ENCODE measurements at places on chromosomes 11 and 22.

GRCh38 chr11:63567044-63567840 is 4.1 kb upstream of the PLAAT2 start:
- peak; percentile 25 for DNase-seq

GRCh38 chr11:65134952-65135632 is 773 bp upstream of the SYVN1 start:
- DNase-seq, result peak; percentile 65

- no peak for DNase-seq
Measured at GRCh38 chr11:89175796-89176195, 1.9 kb upstream of the TYR start.

DNA sequence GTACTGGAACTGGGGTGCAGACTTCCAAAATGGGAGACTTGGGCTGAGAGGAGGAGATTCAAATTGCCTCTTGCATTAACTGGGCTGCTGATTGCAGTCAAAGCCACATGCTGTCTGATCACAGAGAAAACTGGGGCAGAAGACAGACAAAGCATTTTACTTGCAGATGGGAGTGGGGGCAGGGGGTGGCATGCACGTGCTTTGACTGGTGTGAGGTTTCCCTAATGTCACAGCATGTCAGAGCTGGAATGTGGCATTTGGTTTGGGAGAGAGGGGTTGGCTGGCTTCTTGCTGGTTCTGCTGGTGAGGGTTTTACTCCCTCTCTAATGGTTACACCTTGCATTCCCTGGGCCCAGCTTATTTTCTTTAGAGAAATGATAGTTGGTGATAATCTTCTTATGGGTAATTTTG is 2.9 kb downstream of the TUB start:
- DNase-seq, result no peak

DNA sequence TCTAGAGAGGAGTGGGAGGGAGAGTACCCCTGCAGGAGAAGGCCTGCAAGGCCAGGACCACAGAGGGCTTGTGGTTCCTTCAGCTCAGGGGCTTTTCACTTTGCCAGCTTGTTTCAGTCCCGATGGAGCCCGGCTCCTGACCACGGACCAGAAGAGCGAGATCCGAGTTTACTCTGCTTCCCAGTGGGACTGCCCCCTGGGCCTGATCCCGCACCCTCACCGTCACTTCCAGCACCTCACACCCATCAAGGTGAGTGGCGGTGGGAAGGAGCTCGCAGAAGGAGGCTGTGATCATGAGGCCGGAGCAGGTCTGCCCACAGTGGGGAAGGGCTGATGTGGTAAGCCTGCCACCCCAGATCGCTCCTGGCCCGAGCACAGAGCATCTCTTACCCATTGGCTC is 13.5 kb downstream of the ACP2 start:
- no peak for DNase-seq

DNA sequence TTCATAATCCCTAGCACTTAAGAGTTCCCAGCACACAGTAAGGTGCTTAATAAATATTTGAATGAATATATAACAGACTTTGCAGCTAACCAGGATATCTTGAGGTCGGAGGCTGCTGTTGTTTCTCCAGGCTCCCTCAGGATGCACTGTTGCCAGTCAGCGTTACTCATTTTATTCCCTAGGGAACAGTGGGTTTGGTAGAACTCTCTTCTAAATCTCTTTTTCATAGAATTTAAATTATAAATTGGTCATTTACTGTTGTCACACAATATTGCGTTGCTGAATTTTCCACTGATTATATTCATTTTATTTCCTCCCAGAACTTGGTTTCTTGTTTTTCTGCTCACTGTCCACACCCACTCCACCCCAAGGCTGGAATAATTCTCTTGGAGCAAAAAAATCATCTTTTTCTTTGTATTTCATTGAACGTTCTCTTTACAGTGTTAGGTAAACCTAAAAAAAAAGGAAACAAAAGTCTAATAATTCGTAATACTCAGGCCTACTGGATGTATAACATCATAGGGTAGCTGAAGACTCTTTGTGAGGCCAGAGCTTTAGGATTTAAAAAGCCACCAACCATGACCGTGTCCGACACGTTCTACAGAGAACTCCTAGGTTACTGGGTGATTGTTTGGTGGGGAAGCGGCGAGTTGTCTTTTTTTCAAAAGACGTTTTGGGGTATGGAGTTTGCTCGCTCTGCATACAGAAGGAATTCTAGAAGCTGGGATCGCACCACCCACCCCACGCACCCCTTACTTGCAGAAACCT is 766 bp upstream of the CAPRIN1 start:
- DNase-seq, result no peak

- DNase-seq, result no peak
Measured at GRCh38 chr11:34997952-34998528, 81.6 kb downstream of the PDHX start.

- DNase-seq, result no peak
Measured at GRCh38 chr22:42892571-42893316, 35.7 kb upstream of the ARFGAP3 start.

DNA sequence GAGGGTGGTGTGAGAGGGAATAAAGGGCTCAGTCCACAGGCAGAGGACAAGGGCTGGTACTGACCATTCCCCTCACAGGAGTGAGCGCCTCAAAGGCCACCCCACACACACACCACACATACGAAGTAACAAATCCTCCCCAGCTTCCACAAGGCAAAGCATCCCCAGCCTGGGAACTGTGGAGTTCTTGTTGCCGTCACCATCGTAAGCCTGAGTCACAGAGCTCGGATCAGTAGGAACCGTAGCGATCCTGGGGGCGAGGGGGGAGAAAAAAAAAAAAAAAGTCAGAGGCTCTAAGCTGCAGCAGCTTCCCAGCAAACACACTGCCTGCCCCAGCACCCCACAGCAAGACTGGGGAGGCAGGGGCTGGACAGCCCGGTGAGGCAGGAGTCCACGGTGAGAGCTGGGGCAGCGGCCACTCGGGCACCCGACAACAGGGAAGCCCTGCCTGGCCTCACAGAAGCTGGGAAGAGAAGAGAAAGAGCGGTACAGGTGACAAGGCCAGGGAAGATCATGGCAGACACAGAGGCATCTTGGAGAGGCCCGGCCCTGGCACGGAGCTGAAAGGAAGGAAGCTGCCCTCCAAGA is 11.3 kb downstream of the ARFGAP2 start:
- no peak for DNase-seq

DNA sequence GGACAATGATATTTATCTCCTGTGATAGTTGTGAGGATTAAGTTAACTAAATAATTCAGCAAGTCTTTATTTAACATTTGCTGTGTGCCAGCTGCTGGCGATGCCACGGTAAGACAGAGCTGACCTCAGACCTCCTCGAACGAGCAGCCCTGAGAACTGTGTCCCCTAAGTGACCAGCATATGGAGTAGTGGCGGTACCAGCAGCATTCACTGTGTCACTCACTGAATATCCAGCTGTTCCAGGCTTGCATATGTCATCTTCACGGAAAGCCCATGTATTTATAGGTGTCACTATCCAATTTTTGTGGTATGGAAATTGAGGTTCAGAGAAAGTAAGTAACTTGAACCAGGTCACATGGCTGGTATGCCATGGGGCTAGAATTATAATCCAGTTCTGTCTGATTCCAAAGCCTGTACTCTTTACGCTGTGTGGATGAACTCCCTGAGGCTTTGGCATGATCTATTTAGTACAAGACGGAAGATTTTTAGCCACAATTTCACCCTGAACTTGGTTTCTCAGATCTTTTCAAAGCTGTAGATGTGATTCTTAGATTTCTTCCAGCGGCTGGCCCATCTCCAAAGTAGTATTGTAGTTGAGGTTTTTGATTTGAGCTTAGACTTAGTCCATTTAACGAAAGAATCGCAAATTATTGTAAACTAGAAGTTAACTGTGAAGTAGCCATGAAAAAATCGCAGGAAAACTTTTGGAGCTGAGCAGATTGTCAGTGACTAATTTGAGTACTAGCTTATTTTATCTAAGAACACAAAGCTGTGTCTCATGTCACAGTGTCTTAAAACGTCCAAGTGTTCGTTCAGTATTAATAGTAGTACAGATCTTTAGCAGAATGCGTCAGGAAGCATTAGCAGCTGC is 49.4 kb upstream of the MYO18B start:
- no peak for DNase-seq

- DNase-seq, result no peak
Measured at GRCh38 chr11:105135883-105136282, 3.7 kb downstream of the CARD18 start.

DNA sequence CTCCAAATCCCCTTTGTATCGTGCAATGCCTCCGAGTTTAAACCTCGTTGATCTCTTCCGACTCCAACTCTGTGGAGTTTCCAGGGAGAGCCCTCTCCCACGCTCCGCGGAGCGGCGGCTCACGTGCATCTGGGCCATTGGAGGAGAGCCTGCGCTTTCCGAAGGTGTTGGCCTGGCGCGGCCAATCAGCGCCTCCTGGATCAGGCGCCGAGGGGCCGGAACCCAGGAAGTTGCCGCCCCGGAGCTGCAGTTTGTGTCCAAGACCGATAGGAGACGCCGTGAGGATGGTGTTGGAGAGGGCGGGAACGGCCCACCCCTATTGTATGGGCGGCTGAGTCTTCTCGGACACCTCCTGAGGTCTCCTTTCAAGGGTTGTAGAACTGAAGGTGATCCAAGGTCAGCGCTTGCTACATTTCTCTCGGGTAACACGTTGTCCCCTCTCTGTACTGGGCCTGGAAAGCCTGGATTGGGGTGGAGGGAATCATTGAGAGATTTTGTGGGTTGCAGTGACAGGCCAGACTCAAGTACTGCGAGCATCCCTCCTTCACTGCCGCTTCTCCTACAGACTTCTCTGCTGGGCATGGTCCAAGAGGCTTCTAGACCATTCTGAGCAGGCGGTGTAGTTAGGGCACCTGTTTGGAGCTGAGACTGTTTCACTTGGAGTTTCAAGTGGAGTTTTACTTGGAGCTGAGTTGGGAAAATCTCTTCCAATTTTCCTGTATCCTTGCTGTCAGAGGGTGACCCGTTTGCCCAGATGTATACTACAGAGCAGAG is 1.7 kb downstream of the ADAMTS15 start:
- no peak for DNase-seq

DNA sequence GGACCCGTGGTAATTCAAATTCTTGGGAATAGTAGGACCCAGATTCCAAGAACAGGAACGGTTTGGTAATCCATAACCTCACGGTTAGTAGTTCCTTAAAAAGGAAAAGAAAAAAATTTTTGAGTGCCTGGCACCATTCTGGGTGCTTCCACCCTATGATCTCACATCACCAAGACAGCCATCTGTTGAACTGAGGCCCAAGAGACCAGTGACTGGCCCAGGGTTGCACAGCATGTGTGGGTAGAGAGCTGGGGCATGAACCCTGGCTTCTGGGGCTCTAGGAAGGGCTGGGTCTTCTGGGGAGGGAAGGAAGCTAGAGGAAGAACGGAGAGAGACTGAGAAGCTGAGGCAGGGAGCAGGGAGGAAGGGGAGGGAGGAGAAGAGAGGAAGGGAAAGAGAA is 4.7 kb upstream of the SPI1 start:
- no peak for DNase-seq

DNA sequence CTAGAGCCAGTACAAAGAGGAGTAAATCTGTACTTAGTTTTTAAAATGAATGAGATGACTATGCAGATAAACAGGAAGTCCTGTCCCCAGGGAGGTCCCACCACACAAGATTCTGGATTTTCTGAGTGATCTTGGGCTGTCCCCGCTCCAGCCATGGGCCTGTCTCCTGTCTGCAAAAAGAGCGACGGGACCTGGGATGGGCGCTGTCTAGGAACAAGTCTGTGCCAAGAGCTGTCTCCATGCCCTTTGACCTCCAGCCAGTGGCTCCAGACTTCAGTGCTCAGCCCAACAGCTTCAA is 6.0 kb downstream of the CSNK1E start:
- DNase-seq, result no peak

DNA sequence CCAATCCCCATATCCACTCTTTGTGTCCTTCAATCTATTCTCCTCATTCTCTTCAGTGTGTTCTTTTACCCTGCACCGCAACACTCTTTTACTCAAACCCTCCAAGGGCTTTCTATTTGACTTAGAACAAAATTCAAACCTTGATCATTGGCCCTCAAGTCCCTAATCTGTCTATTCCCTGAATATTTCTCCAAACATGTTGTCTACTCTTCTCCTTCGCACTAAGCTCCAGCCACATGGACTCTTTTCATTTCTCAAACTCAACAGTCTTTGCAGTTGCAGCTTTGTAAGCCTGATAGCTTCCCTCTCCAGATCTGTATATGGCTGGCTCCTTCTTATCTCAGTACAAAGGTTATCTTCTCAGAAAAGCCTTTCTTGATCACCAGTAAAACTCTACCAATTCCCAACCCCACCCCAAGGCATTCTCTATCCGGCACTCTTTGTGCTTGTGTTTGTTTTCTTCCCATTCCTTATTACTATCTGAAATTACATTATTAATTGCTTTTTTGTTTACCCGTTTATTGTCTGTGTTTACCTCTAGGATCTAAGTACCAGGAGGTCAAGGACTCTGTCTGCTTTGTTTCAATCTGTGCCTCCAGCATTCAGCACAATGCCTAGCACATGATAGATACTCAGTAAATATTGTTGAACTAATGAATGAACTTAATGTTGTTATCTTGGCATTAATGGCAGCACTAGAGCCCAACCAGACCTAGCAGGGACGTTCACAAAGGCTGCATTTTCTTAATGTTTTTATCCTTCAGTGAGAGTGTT is 147.4 kb downstream of the BBOX1 start:
- no peak for DNase-seq

- no peak for DNase-seq
Measured at GRCh38 chr22:25447067-25447685, 117.3 kb upstream of the GRK3 start.

GRCh38 chr11:73229896-73230875 is 12.1 kb downstream of the P2RY2 start:
- DNase-seq, result no peak

- DNase-seq, result no peak
Measured at GRCh38 chr11:58928691-58929090, 10.6 kb upstream of the GLYATL1 start.

- DNase-seq, result no peak
Measured at GRCh38 chr11:12784445-12784844, 110.2 kb downstream of the TEAD1 start.

GRCh38 chr11:60367009-60367408 is 11.3 kb upstream of the MS4A7 start:
- no peak for DNase-seq

GRCh38 chr11:113796663-113797259 is 17.2 kb downstream of the CLDN25 start:
- no peak for DNase-seq

DNA sequence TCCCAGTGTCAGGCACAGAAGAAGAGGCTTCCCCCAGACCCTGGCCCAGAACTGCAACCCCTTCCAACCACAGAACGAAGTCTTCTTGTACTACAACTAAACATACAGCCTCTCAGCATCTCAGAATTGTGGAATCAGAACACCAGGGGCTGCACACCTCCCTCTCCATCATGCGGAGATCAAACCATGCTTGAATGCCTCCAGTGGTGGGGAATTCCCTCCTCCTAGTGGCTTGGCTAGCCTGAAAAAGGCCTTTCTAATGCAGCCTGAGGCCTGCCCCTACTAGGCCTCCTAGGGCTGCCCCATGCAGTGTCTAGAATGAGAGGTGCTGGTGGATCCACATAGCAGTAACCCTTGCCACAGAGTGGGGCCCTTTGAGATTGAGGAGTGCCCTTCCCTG is 62.7 kb downstream of the WNT7B start:
- DNase-seq, result no peak

DNA sequence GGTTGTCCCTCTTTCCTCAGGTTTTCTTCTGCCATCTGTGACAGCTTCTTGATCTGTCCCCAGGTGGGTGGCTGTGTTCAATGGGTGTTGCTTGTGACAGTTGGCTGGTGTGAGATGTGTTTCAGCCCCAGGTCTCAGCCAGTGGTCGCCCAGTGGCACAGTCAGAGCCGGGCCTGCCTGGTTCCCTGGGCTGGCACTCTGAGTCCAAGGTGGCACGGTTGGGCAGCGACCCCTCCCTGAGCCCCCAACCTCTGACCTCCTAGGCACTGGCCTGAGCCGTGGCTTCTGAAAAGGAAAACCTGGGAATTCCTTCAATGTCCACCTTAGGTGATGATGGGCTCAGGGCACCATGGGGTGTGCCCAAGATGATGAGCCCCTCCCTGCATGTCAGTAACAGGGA is 14.0 kb upstream of the PRODH start:
- no peak for DNase-seq

All from stimulated activated CD8-positive, alpha-beta memory T cell treated with anti-CD3 and anti-CD28 coated beads, Interleukin-7, amount 100 ng/mL, for 1 hour (primary cell).